ENCODE measurements at places on chromosomes 13 and 19. TPM values are rescaled to one million over a fixed set of nuclear protein-coding genes. Genes with fewer than 3 reads are reported as not detected.
A peak's percentile ranks its signal among the peaks of the same experiment; 100 is the strongest.

Gene C19orf67
- 0.71 TPM for total RNA-seq

Gene TMC4
- not detected for total RNA-seq

Gene COMMD6
- total RNA-seq: 109 TPM

Gene TTC9B
- 19.5 TPM for total RNA-seq

Gene SETDB2
- total RNA-seq: 7.7 TPM

Gene GARIN5A
- total RNA-seq: 5.2 TPM

Gene C1QTNF9
- not detected for total RNA-seq

Gene BEST2
- total RNA-seq: not detected

Gene LRFN3
- total RNA-seq: 40.6 TPM

Gene ATP4A
- total RNA-seq: 0.32 TPM

Gene FAM216B
- total RNA-seq: not detected

Gene PGLYRP1
- not detected for total RNA-seq

Gene NLRP4
- total RNA-seq: not detected

Gene TMEM143
- 11.9 TPM for total RNA-seq

Gene SLC7A1
- total RNA-seq: 89.8 TPM

DNA sequence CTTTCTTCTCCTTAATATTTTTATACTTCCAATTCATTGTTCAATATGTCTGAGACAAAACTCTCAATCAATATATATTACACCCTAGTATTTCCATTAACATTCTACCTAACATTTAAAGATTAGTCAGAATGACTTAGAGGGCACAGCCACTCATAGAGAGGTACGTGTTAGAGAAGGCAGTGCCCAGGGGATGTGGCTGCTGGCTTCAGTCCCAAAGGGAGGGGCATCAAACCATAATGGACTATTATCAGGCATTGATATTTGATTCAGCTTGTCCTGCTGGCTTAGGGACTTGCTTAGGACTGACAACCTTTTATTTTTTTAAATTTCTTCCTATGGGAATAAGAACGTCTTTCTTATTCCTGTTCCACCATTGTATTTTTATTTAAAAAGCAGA is 1392.0 kb upstream of the ATXN8OS start:
- DNase-seq: no peak

GRCh38 chr13:113120300-113121182 is 2.1 kb upstream of the F10 start:
- peak; percentile 7 for DNase-seq

DNA sequence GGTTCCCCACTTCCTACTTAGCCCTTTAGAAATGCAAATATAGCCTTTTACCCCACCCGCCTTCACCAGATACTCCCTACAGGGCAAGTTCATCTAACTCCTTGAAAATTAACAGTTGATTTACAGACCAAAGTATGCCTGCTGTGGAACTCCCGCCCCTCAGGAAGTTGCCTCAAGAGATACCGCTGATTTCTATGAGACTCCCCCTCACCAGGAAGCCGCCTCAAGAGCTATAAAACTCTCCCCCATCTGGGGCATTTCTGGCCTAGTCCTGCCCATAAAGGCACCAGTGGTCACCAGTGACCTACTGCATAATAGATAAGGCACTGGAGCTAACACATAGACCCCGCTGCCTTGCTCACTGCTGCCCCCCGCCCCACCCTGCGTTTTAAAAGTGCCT is 201.7 kb upstream of the UBL3 start:
- peak; percentile 30 for DNase-seq

GRCh38 chr19:38653028-38653571 is 5.7 kb downstream of the ACTN4 start:
- DNase-seq: no peak

- no peak for DNase-seq
These were observed 1.9 kb upstream of the CRX start for GRCh38 chr19:47819858-47820257.

GRCh38 chr19:3233116-3233515 is 8.7 kb downstream of the CELF5 start:
- no peak for DNase-seq

DNA sequence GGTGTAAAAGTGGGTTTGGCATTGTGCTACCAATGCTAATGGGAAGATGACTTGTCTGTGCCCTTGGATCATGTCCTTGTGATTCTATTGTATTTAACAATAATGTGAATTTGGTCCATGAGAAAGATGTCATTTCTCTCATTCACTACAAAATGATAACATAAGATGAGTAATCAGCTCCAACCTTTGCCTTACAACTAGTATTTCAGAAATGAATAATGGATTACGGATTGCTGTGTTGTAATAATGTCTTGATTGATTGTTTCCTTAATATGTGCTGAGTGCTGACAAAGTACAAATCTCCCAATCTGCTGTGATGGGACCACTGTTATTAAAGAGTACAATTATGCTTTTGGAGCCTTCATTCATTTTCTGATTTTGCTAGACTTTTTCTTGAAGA is 375.0 kb downstream of the PCDH9 start:
- DNase-seq: no peak

- no peak for DNase-seq
These were observed 6.2 kb upstream of the SMG9 start for GRCh38 chr19:43760941-43761340.

GRCh38 chr13:110450941-110451730 is 110.4 kb downstream of the RAB20 start:
- DNase-seq: no peak

- no peak for DNase-seq
These were observed 19.6 kb downstream of the USP12 start for GRCh38 chr13:27151798-27152599.

GRCh38 chr19:50377051-50377461 is 799 bp downstream of the NR1H2 start:
- DNase-seq: no peak

GRCh38 chr19:524062-524674 is 7.4 kb upstream of the CDC34 start:
- peak; percentile 42 for DNase-seq

DNA sequence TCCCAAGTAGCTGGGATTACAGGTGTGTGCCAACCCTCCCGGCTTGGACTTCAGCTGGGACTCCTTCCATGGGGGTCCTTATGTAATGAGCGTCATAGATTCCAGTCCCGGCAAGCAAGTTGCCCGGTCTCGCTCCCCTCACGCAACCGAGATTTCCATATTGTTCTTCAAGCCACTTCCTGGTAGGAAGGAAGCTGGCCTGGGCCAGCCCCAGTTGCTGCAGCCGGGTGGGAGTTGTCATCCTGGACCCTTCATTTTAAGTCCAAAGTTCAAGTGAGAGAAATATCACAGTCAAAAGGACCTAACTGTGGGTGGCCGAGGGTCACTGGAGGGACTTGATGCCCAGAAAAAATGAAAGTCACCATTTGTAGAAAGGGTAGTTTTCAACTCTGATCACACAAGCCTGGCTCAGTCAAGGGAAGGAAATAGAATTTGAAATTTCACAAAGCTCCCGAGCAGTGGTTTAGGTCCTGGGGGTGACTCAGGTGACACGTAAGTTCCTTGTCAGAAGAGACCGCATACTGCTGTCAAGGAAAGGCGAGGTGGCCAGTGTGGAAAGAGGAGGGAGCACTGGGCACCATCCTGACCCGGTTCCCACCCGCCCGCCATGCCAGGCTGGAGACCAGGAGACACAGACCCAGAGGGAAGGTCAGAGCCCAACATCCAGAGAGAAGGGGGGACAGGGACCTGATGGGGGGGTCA is 5.3 kb downstream of the FGF21 start:
- no peak for DNase-seq

DNA sequence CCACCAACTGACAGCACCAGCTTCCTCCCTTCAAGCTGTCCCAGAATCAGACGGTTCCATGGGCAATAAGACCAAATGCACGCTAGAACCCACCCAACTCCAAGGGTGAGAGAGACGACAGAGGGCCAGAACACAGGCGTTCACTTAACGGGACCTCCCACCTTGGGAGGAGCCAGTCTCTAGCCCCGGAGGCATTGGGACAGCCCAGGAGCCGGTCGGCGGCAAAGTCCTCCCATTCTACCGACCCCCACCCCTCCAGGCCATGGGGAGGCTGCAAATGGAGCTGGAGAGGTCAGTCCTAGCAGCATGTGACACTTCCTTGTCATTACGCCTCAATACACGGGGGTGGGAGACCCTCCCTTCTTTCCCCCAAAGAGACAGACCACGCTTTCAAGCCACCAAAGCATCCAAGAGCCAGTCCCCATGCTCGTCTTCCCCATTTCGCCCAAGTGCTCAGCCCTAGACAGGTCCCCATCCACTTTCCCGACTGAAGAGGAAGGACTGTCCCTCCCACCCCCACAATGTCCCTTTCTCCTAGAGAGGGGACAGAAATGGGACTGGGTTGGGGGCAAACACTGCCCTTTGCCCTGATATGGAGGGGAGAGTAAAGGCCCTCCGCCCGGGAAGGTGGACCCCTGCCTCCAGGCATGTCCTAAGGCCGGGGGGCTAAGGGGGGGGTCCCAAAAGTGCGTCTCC is 964 bp downstream of the KHSRP start:
- peak; percentile 73 for DNase-seq

- DNase-seq: peak; percentile 54
These were observed 112.4 kb upstream of the RNF113B start for GRCh38 chr13:98289339-98289945.

DNA sequence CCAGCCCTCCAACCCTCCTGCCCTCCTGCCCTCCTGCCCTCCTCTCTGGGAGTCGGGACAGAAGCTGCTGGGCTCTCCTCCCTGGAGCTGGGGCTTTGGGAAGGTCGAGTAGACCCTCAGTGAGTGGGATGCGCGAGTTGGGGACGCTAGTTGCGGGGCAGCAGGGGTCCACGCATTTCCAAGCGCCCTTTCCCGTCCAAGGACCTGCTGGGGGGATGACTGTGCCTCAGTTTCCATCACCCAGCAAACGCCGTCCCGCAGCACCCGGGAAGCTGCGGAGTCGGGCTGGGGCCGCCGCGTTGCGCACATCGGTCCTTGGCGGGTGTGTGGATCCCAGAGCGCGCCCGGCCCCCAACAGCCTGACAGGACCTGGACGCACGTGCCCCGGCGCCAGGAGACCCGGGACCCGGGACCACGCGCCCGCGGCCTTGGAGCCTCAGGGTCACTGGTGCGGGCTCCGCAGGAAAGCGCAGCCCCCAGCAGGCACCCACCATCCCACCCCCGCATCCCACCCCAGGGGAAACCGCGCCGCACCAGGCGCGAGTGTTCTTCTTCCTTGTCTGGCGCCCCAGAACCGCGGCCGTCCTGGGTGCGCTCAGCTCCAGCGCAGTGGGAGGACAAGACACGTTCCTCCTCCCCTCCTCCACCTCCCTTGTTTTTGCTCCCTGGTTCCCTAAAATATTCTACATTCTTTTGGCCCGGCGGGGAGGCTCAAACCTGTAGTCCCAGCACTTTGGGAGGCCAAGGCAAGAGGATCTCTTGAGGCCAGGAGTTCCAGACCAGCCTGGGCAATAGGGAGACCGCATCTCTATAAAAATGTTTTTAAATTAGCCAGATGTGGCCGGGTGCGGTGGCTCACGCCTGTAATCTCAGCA is 9.2 kb downstream of the ONECUT3 start:
- no peak for DNase-seq

GRCh38 chr13:103196356-103196755 is 130.1 kb upstream of the SLC10A2 start:
- no peak for DNase-seq

DNA sequence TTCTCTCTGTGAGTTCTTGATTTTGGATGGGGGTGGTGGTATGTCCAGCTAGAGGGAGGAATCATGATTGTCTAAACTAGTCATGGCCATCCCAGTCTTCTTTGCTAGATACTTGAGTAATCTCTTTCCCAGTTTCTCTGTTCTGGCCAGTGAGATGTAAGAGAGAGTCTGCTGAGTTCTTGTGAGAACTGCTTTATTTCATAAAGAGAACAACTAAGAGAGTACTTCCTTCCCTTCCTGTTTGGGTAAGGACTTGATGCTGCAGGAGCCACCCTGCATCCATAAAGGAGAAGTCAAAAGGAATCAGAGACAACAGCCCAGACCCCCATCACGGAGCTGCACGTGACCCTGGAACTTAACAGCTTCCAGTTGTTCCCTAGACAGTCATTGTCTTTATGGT is 3.0 kb upstream of the RASL11A start:
- no peak for DNase-seq

- DNase-seq: no peak
These were observed 971 bp upstream of the ANKRD10 start for GRCh38 chr13:110915874-110916206.

- DNase-seq: no peak
These were observed 13.1 kb upstream of the SLITRK6 start for GRCh38 chr13:85812282-85812681.

DNA sequence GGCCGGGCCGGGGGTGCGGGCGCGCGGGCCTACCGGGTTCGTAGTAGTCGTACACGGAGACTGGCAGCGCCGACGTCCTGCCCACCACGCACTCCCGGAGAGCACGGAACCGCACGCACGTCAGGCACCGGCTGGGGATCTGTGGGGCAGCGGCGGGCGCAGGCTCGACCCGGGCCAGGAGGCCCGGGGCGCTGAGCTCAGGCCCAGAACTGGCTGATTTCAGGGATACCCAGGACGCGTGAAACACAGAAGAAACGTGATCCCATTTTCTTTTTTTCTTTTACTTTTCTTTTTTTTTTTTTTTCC is 9.0 kb downstream of the F2RL3 start:
- DNase-seq: no peak

DNA sequence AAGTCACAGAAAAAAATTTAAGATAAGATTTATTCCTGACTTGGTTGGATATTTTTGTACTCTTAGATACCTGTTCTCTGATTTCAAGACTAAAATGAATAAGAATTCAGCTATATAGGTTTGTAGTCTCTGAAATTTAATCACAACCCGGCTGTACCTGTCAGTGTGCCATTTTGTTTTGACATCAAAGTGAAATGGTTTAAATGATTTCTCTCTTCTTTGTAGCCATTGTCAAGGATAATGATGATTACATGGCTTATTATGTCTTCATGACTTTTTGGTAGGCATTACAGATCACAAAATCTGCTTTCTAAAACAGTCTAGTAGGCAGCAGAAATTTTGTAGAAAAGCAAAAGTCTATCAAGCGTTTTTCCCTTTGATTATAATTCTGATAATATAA is 72.5 kb downstream of the PCDH17 start:
- DNase-seq: no peak

- no peak for DNase-seq
These were observed 780.1 kb downstream of the SLITRK6 start for GRCh38 chr13:85019121-85019520.

- no peak for DNase-seq
These were observed 7.5 kb upstream of the WDR88 start for GRCh38 chr19:33124207-33125098.

DNA sequence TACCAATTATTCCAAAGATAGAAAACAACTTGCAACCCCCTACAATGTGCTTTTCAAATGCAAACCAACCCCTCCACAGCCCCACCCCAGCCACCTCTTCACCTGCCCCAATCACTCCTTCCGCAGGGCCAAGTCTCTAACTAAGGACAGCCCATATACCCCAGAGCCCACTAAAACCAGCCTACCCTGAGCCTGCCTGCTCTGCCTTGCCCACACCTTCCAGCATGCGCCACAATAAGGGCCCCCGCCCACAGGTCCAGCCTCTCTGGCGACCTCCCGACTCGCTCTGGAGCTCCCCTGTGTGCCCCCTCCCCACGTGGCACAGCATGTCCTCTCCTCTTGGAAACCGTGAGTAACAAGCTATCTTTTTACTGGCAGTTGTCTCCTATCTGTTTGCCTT is 42.8 kb upstream of the MEDAG start:
- DNase-seq: no peak

- no peak for DNase-seq
These were observed 37.0 kb upstream of the NANOS3 start for GRCh38 chr19:13839938-13840304.
